ENCODE measurements at places on chromosomes 4 and X. TPM values are rescaled to one million over a fixed set of nuclear protein-coding genes. Genes with fewer than 3 reads are reported as not detected.

Gene RGS12
- 4.1 TPM for total RNA-seq

Gene COL25A1
- not detected for total RNA-seq

Gene CCKAR
- not detected for total RNA-seq

Gene ZNF630
- 0.54 TPM for total RNA-seq

Gene FGB
- not detected for total RNA-seq

Gene SYN1
- 0.17 TPM for total RNA-seq

Gene TENM3
- total RNA-seq = not detected

Gene NDNF
- total RNA-seq = 0.29 TPM

Gene ANXA10
- not detected for total RNA-seq

Gene CDKL2
- total RNA-seq = 0.49 TPM

Gene DLG3
- total RNA-seq = 21.5 TPM

Gene SMR3B
- not detected for total RNA-seq

Gene NDP
- not detected for total RNA-seq

Gene PABPC1L2B
- total RNA-seq = not detected

Gene FAAH2
- total RNA-seq = 16.1 TPM

Gene ASMT
- total RNA-seq = not detected

Gene MAGEC1
- total RNA-seq = not detected

Gene FRMD7
- total RNA-seq = not detected

Gene CT45A2
- total RNA-seq = not detected

Gene SULT1B1
- 8.1 TPM for total RNA-seq

Gene MAGEA11
- total RNA-seq = not detected
